Renal cortex interstitium (tissue), 15 donors: ENCODE measurements at places on chromosomes 12 and 14.

DNA sequence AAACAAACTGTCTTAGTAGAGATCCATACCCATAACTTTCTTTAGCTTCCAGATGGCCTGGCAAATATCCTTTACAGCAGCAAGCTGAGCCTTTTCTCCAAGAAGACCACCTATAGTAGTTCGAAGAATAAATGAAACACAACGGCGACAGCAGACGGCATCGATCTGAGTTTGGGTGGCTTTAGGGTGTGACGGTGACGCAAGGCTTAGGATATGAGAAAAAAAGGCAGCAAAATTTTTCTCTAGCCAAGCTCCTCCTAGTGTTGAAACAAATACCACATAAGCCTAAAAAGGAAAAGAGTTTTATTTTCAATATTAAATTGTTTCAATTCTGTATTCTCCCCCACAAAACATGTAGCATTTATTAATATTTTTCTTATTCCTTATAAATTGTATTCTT is 33.3 kb downstream of the HEATR5A start:
- no peak for DNase-seq

DNA sequence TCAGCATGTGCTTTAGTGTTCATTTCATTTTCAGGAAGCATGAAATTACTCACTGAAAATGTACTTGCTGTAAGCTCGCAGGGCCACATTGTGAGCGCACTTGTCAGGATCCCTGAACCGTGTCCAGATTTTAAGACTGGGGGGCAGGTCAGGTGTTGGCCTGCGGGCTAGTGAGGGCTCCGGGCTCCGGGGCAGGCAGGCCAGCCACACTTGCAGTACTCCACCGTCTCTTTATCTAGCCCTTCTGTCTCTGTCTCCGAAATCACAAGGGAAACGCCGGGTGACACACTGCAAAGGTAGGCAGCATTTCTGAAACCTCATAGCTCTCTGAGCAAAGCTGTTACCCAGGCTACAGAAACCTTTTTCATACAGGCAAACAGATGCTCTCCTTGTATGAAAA is 98.7 kb downstream of the EML1 start:
- no peak for DNase-seq

GRCh38 chr14:50892255-50892654 is 20.4 kb downstream of the ABHD12B start:
- no peak for DNase-seq

DNA sequence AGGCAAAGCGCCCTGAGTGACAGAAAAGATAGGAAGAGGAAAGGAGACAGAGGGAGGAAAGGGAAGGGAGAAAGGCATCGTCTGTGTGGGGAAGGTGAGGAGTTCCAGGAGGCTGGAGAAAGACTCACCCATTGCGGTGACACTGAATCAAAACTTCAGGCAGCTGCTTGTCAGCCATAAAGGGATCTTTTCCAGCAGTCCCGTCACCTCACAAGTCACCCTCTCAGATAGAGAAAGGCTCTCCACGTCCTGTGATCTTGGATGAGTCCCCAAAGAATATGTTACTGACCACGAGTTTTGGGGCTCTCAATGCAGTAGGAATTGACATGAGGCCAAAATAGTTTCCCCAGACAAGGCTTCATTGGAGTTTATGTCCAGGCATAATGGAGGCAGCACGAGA is 9.8 kb upstream of the GMFB start:
- no peak for DNase-seq

- no peak for DNase-seq
These were observed 17.4 kb downstream of the TMED10 start for GRCh38 chr14:75158843-75159614.

GRCh38 chr12:97216848-97217247 is 245.8 kb upstream of the RMST start:
- DNase-seq: no peak

- DNase-seq: no peak
These were observed 39.3 kb downstream of the SPRING1 start for GRCh38 chr12:116698554-116699075.

GRCh38 chr14:104499784-104500760 is 79.5 kb upstream of the C14orf180 start:
- DNase-seq: no peak

DNA sequence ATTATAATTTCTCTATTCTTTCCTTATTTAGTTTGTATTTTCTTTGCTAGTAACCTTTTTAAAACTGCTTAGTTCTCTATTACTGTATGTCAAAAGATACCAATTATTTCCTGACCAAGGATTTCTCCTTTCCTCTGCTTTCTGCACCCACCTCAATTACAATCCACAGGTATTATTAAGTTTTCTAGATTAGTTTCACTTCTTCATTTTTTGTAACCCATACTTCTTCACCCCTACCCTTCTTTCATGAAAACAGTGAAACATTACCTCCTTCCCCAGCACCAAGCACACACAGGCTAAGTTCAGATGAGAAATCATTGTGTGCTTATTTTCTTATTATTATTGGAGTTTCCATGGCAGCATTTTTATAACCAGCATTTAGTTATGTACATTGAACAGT is 318.5 kb upstream of the MDGA2 start:
- no peak for DNase-seq

GRCh38 chr14:47772652-47773051 is 97.2 kb upstream of the MDGA2 start:
- no peak for DNase-seq

DNA sequence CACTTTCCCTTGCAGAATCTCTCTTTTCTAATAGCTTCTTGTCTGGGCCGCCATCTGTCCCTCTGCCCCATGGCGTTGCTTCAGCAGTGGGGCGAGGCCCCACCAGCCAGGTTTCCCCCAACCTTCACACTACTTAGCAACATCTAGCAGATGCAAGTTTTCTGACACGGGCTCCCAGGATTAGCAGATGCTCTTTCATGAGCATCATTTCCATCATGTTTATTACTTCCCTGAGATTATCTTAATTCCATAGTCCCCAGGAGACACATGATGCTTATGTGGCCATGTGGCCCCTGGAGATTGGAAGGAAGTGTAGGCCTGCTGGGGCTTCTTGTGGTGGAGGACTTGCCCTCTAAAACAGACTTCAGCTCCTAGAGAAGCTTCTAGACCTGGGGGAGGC is 102.0 kb upstream of the MYL2 start:
- no peak for DNase-seq

DNA sequence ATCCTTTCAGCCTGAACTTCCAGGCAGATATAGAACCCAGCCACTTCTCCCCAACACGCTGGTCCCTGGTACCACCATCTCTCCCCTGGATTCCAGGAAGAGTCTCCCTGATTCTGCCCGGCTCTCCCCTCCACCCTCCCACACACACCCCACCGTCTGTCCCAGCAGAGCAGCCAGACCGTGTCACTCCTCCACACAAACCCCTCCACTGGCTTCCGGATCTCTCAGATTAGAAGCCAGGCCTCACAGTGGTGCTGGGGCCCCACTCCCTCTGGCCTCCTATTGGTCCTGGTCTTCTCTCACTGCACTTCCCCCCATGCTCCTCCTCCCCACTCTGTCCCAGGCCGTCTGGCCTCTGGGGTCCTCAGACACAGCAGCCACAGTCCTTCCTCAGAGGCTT is 52.4 kb upstream of the CDKN3 start:
- no peak for DNase-seq

GRCh38 chr12:102543494-102544485 is 63.4 kb upstream of the IGF1 start:
- no peak for DNase-seq
